Esophagus muscularis mucosa (tissue), 4 donors: ENCODE measurements at places on chromosomes 16 and 17. TPM values are rescaled to one million over a fixed set of nuclear protein-coding genes. Genes with fewer than 3 reads are reported as not detected.

Gene MT4
- not detected for total RNA-seq

Gene SSTR5
- total RNA-seq: not detected

Gene DCUN1D3
- total RNA-seq: 26.0 TPM

Gene SP6
- total RNA-seq: 0.71 TPM

Gene KCNJ18
- not detected for total RNA-seq

Gene KRT15
- total RNA-seq: not detected

Gene CX3CL1
- 32.5 TPM for total RNA-seq
